ENCODE measurements at places on chromosomes 2 and 18.

GRCh38 chr2:23507267-23508065, 122.5 kb downstream of the KLHL29 start:
- no peak for DNase-seq

- no peak for DNase-seq
These were observed 55.4 kb downstream of the SH3RF3 start for GRCh38 chr2:109184368-109184767.

- no peak for DNase-seq
These were observed 135.0 kb upstream of the RIOK3 start for GRCh38 chr18:23317975-23318675.

DNA sequence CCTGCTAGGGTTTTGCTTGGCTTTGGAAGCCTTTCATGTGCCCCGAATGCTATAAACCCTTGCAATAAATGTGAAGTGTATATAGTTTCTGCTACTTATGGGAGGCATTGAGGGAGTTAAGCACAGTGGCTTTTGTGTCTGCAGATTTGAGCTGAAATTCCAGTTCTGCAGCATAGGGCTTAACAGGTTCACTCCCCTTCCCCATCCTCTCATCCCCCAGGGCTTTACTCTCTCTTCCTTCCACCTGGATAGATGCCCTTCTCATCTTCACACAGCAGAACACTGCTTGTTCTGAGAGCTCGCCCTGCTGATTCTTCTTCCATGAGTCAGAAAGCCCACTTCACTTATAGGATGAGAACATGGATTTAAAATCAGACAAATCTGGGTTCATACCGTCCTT, 37.2 kb downstream of the SOX11 start:
- DNase-seq, result no peak

GRCh38 chr2:151826737-151827157, 1.5 kb downstream of the ARL5A start:
- peak; percentile 62 for DNase-seq

- DNase-seq, result peak; percentile 62
These were observed 128.5 kb downstream of the STK39 start for GRCh38 chr2:168118733-168119514.

DNA sequence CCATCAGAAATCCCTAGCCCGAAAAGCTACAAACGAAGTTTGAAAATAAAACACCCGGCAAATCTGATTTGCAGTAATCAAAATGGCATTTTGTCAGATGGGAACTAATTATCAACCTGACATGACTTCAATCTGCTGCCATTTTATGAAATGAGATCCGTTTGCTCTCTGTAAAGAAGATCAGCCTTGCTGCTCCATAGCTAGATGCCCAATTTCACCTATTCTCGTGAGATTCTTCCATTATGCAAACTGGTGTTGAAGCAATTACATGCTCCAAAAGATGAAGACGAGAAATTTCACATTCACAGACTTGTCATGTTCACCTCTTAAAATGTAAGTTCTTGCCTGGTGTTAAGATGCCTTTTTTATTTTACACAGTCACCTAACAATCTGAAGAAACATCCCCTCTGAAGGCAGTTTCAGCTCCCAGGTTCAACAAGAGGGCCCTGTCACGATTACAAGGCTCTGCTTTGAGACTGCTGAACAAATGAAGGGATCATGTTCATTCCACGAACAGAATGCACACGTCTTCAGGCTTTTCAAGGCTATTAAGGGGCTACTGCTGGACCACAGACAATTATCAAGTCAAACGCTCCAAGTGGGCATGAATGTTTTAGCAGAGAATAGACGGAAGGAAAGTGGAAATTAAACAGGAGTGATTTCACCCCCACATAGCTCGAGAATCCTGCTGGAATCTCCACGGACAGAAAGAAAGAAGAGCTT, 172.6 kb upstream of the PID1 start:
- no peak for DNase-seq

GRCh38 chr2:860259-860855, 90.3 kb upstream of the SNTG2 start:
- no peak for DNase-seq

DNA sequence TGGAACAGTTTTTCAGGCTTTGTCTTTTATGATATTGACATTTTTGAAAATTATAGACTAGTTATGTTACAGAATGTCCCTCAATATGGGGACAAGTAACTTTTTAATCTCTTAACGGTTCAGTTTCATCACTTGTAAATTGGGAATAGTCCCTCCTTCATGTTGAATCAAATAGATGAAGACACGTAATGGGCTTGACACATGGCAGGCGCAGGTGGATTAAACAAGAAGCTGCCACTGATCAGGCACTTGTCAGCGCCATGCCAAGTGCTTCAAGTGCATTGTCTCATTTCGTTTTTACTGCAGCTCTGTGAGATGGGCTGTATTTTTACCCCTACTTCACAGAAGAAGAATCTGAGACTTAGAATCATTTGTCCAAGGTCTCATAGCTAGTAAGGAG, 9.5 kb upstream of the SMAD4 start:
- DNase-seq, result no peak

DNA sequence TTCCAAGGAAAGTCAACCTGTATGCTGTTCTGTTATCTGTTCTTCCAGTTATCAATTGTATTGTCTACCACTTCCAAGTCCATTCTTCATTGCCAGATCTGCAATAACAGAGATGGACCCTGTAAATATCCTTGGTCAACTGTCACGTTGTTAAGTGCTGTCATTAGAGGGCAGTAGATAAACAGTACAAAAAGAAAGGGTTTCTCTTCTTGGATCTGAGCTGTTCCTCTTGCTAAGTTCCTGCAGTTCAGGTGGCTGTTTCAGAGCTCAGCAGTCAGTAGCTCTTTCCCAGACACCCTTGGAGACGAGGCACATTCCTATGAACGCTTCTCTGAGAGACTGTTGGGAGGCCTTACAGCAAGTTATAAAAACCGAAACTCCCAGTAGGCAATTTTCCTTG, 957.1 kb upstream of the CHAC2 start:
- DNase-seq, result no peak

- DNase-seq, result no peak
These were observed 1100.2 kb downstream of the CBLN2 start for GRCh38 chr18:71443706-71444480.

- DNase-seq, result no peak
These were observed 44.2 kb upstream of the NFU1 start for GRCh38 chr2:69481421-69481820.

GRCh38 chr2:114156366-114157056, 266.6 kb downstream of the ACTR3 start:
- no peak for DNase-seq

DNA sequence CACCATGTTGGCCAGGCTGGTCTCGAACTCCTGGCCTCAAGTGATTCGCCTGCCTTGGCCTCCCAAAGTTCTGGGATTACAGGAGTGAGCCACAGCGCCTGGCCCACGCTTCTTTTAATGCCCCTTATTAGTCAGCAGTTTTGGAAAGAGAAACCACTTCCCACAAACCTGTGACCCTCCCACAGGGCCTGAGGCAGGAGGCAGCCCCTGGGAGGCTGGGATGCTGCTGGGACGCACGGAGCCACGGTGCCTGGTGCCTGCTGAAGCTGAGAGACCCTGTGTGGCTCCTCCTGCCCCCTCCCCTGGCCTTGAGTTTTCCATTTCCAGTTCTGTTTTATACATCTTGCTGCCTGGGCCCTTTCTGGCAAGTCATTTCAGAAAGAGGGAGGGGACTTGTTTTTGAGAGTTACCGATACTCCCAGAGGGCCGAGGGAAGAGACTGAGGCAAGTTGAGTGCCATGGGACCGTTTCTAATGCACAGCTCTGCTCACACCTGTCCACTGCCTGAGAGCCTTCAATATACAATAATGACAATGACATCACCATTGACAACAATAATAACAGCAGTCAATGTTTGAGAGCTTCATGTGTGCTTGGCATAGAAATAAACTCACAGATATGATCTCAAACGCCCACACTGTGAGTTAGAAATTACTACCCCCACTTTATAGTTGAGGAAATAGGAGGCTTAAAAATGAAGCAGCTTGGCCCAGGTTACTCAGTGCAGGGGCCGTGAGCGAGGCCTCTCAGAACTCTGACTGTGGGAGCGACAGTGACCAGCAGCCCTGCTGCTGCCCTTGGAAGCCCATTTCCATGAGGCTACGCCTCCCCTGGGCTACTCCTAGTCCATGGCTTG, 78.1 kb upstream of the YWHAQ start:
- no peak for DNase-seq

- DNase-seq, result peak; percentile 4
These were observed 126.1 kb downstream of the FAM161A start for GRCh38 chr2:61727746-61728145.

- no peak for DNase-seq
These were observed 167.6 kb downstream of the FAM210A start for GRCh38 chr18:13558790-13559189.

DNA sequence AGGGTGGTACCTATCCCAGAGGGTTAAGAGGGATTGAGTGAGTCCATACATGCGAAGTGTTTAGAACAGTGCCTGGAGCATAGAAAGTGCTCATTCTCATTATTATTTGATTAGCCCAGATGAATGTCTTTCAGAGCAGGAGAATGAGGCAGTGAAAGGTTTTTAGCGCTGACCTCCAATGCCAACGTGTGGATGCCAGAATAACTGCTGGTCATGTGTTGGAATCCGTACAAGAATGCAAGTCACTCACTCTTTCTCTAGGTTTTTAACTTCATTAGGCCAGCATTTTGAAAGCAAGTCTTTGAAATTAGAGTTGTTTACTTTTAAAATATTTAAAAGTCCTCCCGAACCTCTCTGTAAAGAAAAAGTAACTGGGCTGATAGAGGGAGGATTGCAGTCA, 374.2 kb downstream of the EN1 start:
- DNase-seq, result no peak

DNA sequence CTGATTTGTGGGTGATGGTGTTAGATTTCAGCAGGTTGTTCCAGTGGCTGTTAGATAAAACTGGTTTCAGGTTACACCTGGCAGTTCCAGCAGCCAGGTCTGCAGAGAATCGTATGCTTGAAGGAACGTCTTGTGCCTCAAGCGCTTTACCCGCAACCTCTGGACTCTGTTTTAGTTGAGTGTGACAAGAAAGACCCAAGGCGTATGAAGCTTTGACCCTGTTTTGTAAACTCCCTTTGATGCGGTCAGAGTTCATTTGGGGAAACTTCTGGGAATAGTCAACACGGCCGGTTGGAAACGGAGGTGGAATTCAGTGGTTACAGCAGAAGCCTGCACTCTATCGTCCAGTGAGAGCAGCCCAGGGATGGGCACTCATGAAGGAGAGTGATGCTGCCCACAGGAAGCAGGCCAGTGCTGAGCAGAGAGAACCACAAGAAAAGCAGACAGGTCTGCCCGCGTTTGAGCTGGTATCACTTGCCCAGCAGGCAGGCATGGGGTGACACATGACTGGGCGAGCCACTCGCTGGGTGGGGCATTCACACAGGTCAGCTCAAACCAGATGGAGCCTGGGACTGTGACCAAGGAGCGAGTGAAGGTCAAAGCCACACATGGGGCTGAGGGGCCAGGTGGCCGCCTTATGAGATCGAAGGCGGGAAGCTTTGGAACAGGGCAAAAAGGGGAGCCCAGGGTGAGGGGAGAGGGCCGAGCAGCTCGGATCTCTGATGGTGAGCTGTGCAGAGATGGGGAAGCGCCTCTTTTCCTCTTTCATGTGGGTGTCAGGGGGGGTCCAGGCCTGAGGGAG, 99.6 kb upstream of the MBOAT2 start:
- no peak for DNase-seq

- no peak for DNase-seq
These were observed 458.7 kb downstream of the RNF144A start for GRCh38 chr2:7375901-7376300.

- no peak for DNase-seq
These were observed 87.0 kb upstream of the TMEM200C start for GRCh38 chr18:5982332-5982731.

Data from erythroblast (primary cell).